SJCRH30 (cell line): ENCODE measurements at places on chromosomes 4 and X. TPM values are rescaled to one million over a fixed set of nuclear protein-coding genes. Genes with fewer than 3 reads are reported as not detected.

RHOH gene
- not detected in 2 replicates for total RNA-seq

NUDT10 gene
- total RNA-seq = 2.2 and 2.7 TPM in 2 replicates

TET2 gene
- 22.5 and 25.2 TPM in 2 replicates for total RNA-seq

- no peak overlapping the region for H3K4me3 ChIP-seq
- no peak overlapping the region for H3K27ac ChIP-seq
- DNase-seq = no peak
- H3K36me3 ChIP-seq = no peaks in the 10 kb centered on the region
- H3K27me3 ChIP-seq = no peaks in the 10 kb centered on the region
Observed at GRCh38 chr4:166622425-166622977, 611.8 kb downstream of the SPOCK3 start.

DNA sequence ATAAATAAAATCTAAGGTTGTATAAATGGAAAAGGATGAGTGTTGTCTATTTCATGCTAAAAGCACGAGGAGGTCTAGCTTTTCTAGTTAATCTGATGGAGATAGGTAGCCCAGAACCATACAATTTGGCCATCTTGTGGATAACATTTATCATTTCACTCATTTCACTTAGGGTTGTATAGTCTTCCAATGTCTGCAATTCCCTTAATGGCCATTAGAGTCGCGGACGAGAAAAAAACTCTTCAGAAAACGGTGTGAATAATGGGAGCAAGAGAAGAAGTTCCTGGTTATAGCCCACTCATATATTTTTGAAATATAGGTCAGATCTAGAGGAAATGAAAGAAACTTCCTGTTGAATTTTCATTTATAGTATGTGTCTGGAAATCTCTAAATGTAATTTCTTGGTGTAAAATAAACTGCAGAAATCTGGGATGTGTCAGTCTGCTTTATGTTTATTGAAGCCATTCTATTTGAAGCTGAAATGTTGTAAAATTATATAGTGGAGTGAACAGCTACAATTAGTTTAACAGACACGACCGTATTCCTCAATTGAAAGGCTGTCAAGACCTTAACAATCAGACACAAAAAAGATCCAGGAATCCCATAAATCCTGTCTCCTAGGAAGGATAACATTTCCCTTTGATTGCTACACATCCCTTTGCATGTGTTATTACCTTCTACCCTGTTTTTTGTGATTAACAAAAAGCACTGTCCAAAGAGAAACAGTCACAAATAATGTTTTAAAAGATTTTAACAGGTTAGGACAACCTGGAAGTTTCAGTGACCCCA lies 47.7 kb upstream of the MGST2 start:
- H3K27ac ChIP-seq = no peak overlapping the region
- peaks cover 4% of the 10 kb centered on the region; the same call in 1 of the 2 replicates for H3K4me1 ChIP-seq
- no peaks in the 10 kb centered on the region for H3K36me3 ChIP-seq
- DNase-seq = no peak
- H3K4me3 ChIP-seq = no peak overlapping the region

GRCh38 chr4:160276785-160277325 lies 1174.0 kb downstream of the RAPGEF2 start:
- H3K27ac ChIP-seq = no peak overlapping the region
- no peaks in the 10 kb centered on the region for H3K4me1 ChIP-seq
- peak; percentile 3 for DNase-seq
- no peaks in the 10 kb centered on the region for H3K36me3 ChIP-seq

DNA sequence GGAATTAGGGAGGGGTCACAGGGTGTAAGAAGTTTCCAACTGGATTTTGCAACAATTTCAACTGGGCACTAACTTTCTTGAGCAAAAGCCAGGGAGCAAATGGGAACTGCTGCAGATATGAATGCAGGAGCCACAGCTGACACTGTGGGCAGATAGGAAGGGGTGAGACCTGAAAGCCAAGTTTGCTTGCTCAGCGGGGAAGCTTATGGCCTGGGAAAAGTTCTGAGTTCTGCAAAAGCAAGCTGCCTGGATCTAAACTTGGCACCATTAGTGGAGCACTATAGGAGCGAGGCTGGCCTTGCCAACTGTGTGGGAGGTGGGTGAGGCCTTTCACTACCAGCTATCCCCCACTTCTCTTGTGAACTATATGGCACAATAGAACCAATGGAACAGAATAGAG lies 11.1 kb downstream of the CYSLTR1 start:
- H3K36me3 ChIP-seq = no peaks in the 10 kb centered on the region
- no peak overlapping the region for H3K27ac ChIP-seq
- no peaks in the 10 kb centered on the region for H3K4me1 ChIP-seq
- no peak overlapping the region for H3K4me3 ChIP-seq
- DNase-seq = no peak

DNA sequence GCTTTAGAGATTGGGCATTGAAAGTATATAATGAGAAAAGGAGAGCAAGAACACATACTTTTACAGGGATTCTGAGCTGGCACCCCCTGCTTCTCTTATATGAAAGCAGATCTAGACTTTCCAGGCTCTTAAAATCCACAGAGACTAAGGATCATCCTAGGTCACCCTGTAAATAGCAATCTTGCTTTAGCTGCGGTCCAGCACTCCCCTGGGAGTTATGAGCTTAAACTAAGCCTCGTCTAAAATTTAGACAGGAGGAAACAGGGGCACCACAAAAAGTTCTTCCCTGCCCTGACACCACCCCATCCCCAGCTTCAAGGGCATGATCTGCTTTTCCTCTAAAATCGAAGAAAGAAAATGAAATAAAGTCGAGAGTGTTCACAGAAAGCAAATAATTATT lies 143.3 kb upstream of the KCNIP4 start:
- no peak overlapping the region for H3K4me3 ChIP-seq
- no peak for DNase-seq
- no peak overlapping the region for H3K27ac ChIP-seq
